Stimulated activated CD4-positive, alpha-beta T cell treated with anti-CD3 and anti-CD28 coated beads, Interleukin-12 subunit alpha, Interleukin-12 subunit beta, amount 100 ng/mL, for 4 hours (primary cell): ENCODE measurements at places on chromosomes 2 and 18.

DNA sequence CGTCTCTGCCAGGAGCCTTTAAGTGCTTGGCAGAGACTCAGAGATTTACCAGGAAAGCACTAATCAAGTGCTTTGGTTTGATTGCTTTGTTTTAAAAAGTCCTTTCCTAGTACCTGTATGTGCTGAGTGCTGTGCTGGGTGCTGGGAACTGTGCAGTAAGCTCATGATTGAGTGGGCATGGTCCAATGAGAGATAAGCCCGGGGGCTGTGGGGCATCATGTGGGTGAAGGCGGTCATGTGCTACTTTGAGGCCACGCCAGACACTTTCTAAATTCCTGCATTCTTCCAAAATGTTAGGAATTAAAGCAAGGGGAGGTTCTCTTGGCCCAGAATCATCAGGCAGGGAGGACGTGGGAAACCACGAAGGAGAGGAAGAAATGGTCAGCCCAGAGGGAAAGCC lies 109.0 kb downstream of the ACAA2 start:
- DNase-seq, result no peak

- DNase-seq, result no peak
Measured at GRCh38 chr2:210323003-210323402, 8.0 kb upstream of the MYL1 start.

DNA sequence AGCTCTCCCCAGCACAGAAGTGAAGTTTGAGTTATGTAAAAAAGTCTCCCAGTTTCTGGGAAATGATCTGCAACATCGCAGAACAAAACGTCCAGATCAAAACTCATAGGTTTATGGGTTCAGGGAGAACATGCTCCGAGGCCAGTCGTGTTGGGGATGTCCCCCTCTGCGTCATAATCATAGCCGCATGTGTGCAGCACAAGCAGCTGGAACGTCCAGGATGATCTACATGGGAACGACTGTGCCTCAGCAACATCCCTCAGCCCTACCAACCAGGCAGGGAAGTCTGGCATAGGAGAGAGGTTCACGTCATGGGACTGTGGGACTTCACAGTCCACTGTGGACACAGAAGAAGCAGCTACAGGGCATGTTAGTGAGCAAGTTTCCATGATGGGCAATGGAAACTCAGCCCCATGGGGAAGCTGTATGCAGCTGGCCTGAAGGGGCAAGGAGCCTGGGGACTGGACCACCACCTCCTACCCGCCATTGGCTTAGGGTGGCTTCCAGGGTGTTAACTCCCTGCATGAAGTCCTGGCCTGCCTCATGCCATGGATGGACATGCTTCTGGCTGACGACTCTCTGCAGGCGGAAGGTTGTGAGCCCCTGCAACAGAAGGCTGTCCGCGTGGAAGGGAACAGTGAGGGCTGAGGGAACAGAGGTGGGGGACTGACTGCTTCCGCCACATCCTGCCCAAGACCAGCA lies 96.9 kb downstream of the COPS8 start:
- no peak for DNase-seq

- no peak for DNase-seq
Measured at GRCh38 chr2:14806613-14807012, 174.1 kb downstream of the LRATD1 start.

DNA sequence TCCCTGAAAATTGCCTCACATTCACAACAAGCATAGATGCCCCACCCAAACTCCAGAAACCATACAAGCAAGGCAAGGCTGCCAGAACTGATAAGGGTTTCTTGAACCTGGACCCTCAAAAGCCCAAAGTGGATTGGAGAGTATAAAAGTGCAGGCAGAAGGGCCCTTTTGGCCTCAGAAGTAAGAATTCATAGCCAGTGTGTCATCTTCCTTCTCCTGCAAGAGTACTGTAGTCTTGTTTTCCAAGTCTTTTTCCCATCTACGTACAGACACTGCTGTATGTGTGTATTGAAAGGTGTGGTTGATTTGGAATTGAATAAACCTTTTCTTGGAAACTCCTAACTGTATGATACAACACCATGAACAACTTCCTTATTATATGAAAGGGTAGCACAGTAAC lies 46.8 kb downstream of the ZC3H15 start:
- no peak for DNase-seq

GRCh38 chr18:72768681-72769229 lies 99.0 kb downstream of the NETO1 start:
- no peak for DNase-seq

GRCh38 chr2:42367835-42368234 lies 6.8 kb upstream of the COX7A2L start:
- no peak for DNase-seq

DNA sequence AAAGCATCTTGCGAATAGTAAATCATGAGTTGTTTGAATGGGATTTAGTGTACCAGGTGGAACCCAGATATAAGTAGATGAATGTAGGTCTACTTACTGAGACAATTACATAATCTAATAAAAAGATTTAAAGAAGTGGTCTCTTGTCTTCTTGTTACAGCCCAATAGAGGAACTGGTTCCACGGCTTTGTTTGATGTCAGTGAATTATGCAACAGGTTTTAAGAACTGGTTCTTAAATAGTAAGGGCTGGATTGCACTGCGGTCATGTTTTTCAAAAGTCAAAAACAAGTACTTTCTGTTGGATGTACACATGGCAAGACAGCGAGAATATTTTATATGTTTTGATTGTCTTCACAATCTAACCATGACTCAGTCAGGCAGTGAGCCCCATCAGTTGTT lies 15.4 kb upstream of the SLC9A2 start:
- no peak for DNase-seq

DNA sequence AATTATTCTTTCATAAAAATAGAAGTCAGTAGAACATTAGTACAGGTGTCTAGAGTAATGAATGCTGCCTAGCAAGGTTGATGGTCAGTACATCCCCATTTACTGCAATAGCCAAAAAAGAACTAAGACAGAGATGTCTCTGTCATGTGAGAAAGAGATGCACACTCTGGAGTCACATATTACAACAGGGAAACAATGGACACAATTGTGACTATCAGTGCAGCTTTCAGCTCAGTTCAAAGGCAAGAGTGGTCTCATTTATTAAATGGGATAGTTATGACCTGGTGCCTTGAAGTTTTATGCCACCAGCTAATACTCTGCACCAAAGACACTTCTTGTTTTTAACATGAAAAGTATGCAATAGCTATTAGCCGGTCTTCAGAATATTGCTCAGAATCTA lies 194.9 kb upstream of the CHAC2 start:
- no peak for DNase-seq

- DNase-seq, result no peak
Measured at GRCh38 chr2:218223046-218223445, 6.1 kb downstream of the ARPC2 start.

DNA sequence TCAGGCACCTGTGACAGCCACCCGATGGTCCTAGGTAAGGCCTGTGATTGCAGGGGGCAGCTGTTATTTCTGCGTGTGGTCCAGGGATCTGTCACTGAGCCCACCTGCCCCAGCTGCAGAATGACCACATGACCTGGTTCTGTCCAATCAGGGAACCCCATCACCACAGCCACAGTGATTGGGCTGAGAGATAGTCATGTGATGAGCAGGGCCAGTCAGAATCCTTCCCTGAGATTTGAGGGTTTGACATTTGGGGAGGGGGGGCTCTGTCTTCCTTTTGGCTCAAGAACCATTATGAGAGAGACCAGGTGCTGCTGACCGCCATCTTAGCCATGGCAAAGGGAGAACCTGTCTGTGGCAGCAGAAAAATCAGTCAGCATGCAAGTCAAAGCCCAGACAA lies 147.2 kb downstream of the SMAD7 start:
- no peak for DNase-seq

- DNase-seq, result no peak
Measured at GRCh38 chr2:12352889-12353288, 363.8 kb upstream of the TRIB2 start.

DNA sequence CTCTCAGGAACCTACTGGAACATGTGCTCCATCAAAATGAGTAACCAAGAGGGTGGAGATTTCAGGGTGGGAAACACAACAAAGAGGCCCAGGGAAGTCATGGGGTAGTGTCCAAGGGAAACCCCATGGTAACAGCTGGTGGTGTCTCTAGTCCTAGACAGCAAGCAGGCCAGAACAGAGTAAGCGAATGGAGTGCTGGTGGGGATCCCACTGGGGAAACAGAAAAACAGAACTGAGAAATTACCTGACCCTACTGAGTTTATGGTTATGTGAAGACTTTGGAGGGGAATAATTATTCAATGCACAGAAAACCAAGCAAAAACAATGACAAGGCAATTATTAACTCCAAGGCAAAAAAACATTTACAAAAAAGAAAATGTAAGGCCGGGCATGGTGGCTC lies 16.9 kb downstream of the ERCC3 start:
- DNase-seq, result no peak

DNA sequence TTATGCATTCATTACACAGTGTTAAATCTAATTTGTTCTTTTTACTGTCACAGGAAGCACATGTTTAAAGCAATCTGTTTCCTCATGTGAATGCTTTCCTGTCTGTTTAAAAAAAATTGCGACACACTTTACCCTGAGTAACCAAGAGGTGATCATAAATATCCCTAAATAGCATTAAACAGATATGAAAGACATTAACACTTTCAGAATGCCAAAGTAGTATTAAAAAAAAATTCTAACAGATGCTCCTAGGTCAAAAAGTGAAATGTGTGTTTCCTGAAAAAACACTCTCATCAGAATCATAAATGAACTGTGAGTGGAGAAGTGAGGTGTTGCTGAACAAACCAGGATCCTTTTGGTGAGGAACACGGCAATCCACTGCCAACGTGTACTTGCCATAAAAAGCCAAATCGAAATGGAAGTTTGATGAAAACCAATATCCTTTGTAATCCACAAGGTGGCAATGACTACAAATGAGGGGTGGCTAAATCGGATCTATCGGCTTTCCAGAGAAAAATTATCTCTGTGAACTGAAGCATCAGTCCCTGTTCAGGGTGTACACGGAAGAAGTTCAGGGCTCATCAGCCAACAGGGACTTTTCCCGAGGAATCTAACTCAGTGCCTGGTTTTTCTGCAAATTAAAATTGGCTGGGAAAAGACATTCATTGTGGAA lies 248.9 kb downstream of the TCF4 start:
- no peak for DNase-seq

GRCh38 chr2:84077496-84077895 lies 381.6 kb downstream of the SUCLG1 start:
- DNase-seq, result no peak

DNA sequence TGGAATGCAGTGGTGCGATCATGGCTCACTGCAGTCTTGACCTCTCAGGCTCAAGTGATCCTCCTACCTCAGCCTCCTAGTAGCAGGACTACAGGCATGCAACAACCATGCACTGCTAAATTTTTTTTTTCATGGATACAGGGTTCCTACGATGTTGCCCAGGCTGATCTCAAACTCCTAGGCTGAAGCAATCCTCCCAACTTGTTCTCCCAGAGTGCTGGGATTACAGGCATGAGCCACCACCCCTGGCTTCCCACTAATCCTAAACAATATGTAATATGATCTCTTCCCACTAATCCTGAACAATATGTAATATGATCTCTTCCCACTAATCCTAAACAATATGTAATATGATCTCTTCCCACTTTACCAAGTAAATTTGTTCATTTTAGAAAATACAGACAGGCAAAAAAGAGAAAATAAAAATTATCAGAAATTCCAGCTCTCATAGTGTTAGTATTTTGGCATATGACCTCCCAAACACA lies 33.7 kb upstream of the C18orf32 start:
- DNase-seq, result no peak

DNA sequence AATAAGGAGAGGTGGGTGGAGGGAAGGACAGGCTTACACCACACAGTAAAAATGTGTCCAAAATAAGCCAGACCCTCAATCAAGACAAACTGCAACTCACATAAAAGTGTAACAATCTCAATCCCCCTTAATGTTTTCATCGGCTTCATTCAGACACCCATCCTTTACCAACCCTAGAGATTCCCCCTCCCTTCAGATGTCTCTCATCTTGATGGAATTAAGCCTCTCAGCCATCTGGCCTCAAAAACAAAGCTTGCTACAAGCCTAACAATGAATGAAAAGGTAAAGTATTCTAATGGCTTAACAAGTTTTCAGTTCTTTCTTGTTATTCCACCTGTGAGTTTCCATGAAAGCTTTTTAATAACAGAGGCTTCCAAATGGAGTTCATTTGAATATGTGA lies 5.2 kb downstream of the RTTN start:
- DNase-seq, result no peak

DNA sequence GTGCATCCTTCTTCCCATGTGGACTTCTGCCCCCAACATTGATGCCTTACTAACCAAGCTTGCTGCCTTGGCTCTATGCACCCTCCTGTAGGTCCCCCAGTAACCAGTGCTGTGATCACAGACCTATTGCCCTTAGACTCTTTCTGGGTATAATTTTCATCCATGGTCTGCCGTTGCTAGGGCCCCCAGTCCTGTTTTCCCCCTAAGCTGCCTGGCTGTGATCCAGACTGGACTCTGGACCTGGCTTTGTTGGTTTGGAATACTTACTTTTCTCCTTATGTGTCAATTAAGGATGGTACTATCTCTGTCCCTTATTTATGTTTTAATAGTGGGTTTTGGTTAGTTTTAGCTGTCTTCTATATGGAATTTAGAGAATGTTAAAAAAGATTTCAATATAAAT lies 26.0 kb downstream of the ATP9B start:
- no peak for DNase-seq

DNA sequence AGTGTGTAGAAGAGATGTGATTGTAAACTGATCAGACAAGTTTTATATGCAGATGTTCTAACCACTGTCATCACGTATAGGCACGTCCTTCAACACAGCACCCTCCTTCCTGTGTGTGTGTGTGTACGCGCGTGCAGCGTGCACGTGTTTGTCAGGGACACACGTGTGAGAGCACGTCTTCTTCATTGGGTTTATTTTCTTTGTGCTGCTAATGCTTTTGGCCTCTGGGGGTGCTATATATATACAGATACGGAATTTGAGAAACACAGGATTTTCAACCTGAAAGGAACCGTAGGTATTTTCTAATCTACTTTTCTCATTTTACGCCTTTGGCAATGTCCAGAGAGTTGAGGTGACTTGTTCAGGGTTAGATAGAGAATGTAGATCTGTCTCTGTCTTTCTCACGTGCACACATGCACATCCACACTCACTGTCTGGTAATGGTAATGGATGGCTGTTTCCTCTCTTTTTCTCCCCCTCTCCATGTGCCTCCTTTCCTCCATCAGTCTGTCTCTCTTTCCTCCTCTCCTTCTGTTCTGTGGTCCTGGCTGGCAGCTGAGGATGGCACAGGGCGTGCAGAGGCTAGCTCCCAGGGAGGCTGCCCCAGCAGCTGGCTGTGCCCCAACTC lies 13.4 kb upstream of the CELF4 start:
- DNase-seq, result no peak

- no peak for DNase-seq
Measured at GRCh38 chr2:220370764-220371163, 743.3 kb downstream of the SLC4A3 start.

DNA sequence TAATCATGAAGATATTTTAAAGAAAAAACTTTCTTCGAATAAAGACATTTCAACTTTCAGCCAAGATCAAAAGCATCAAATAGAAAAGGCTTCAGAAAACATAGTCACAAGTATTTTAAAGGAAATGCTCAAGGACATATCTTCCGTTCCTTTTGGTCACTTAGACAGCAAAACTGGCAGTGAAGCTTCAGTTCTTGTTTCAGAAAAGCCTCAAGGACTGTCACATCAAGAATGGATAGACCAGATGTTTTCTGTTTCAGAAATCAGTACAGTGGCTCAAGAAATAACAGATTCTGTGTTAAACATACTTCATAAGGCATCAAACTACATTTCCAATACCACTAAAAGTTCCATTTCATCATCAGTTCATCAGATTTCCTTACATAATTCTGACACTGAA lies 51.8 kb downstream of the FSIP2 start:
- no peak for DNase-seq

- no peak for DNase-seq
Measured at GRCh38 chr2:160005908-160006307, 56.5 kb downstream of the PLA2R1 start.
